ENCODE measurements at places on chromosomes 6 and 20.
A peak's percentile ranks its signal among the peaks of the same experiment; 100 is the strongest.

GRCh38 chr20:61497029-61497627, 245.1 kb downstream of the CDH4 start:
- DNase-seq = no peak

DNA sequence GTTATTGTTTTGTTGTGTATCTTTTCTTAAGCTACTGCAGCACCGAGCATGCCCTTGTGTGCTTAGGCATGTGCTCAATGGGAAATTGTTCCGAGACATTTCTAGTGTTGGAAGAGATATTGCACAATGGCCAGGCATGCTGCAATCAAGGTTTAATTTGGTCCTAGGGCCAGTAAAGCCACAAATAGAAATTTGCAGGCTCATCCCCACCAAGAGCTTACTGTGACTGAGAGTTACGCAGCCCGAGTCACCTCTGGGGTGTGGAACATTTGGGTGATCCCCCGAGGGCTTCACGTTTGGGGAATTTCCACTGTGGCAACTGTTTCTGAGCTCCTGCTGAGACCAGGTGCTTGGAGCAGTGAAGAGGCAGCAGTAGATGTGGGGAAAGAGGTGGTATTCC, 65.8 kb downstream of the ADTRP start:
- DNase-seq = no peak

DNA sequence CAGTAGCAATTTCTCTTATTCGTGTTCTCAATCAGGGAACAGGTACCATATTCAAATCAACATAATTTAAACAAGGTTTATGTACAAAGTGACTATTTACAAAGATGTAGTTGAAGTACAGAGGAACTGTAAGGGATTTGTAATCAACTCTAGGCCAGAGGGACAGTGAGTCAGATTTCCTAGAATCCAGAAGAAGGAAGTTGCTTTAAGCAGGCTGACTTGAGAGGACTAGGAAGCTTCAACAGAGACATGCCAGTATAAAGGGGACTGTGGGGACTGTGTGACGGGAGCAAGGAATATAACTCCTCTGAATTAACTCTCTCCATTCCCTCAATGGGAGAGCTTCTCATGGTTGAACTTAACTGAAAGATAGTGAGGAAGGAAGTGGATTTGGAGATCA, 427.4 kb upstream of the JAG1 start:
- no peak for DNase-seq

DNA sequence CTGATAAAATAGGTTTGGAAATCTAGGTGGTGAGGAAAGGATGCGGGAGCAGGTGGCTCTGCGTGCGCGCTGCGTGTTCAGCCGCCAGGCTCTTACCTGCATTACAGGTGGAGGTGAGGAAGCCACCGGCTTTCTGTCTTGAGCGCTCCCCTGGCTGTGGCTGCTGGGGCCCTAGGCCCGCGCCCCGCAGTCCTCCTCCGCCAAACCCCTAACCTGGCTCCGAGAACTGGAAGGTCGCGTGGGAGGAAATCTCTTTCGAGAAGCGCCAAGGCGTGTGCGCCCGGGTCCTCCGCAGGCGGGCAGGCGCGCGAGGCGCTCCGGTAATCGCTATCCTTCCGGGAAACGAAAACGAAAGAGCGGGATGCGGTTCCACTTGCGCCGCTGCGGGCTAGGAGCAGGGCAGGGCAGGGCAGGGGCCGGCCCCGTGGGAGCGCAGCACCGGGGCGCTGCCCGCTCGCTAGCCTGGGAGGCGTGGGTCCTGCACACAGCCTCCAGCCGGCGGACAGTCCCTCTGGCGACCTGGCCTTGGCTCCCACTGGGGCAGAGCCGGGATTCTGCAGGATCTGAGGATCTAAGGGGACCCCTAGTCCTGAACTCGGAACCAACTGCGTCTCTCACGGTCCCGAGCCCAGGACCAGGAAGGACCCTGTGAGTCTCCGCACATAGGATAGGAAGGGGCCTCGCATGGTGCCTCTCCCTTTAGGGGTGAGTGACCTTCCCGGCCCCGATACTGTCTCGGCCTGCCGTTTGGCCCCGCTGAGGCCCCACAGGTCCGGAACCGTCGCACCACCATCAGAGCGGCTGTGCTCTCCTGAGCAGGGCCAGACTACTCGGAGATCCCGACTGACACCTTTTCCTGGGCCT, at the start of gene ETV7:
ETV7 (minus strand) TSS at position 230 of the 864 bp plus-strand sequence; CDS start at position 102, 128 bp downstream.
- DNase-seq = peak; percentile 34

GRCh38 chr6:72999995-73000394, 225.3 kb downstream of the KHDC1L start:
- DNase-seq = no peak

- peak; percentile 44 for DNase-seq
Measured at GRCh38 chr20:50580016-50580747, 70.0 kb downstream of the PTPN1 start.

GRCh38 chr6:36694616-36695015, 3.0 kb upstream of the RAB44 start:
- DNase-seq = no peak

DNA sequence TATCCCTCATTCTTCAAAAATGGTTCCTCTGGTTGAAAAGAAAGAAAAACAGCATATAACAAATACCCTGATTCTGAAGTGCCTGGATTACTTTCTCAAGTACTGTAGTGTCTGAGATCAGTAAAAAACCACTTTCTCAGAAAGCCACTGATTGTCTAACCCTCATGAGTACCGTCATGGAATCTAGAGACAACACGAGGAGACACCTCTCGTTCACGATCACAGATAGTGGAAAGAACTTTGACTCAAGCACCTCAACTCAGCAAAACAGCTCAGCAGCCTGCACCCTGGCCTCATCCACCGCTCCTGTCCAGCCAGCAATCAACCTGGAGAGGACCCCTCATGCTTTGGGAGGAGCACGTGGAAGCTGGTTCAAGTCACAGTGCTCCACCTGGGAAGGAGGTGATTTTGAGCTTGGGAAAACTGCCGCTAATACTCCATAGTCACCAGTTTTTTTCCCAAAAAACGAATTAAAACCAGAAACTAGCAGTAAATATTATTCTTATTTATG, 1.0 kb downstream of the SCML4 start:
- DNase-seq = peak; percentile 63

- DNase-seq = no peak
Measured at GRCh38 chr6:83867527-83868161, 8.2 kb downstream of the CYB5R4 start.
